ENCODE measurements at places on chromosomes 2 and 18. TPM values are rescaled to one million over a fixed set of nuclear protein-coding genes. Genes with fewer than 3 reads are reported as not detected.

DNA sequence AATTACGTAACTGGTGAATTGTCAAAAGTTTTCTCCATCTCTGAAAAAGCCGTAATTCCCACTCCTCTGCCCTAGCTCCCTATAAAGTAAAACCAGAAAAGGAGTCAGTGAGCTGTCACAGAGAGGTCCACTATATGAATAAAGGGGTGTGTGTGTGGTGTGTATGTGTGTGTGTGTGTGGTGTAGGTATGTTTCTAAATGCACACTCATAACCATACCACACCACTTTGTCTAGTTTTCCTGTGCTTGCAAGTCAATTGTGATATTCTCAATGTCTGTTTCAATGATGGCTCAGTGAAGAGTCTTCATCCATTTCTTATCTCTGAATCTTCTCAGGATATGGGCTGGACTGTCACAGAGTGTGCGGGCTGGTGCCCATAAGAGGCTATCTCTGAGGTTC lies 54.8 kb upstream of the CCDC68 start:
- peaks cover 8% of the 10 kb centered on the region for H3K36me3 ChIP-seq
- H3K4me1 ChIP-seq, result peaks cover 33% of the 10 kb centered on the region
- H3K27me3 ChIP-seq, result no peaks in the 10 kb centered on the region

Gene TAF4B
- total RNA-seq, result 8.3 TPM

GRCh38 chr2:9065901-9066300 lies 62.4 kb upstream of the MBOAT2 start:
- H3K27ac ChIP-seq, result no peak overlapping the region
- H3K36me3 ChIP-seq, result no peaks in the 10 kb centered on the region
- DNase-seq, result no peak
- no peak overlapping the region for H3K4me3 ChIP-seq
- H3K4me1 ChIP-seq, result peaks cover 5% of the 10 kb centered on the region
- H3K27me3 ChIP-seq, result no peaks in the 10 kb centered on the region

GRCh38 chr2:155546721-155547555 lies 785.6 kb downstream of the NR4A2 start:
- no peak overlapping the region for H3K27ac ChIP-seq
- no peaks in the 10 kb centered on the region for H3K27me3 ChIP-seq
- no peak for DNase-seq

GRCh38 chr2:20674309-20674965 lies 7.5 kb downstream of the GDF7 start:
- no peak overlapping the region for H3K4me3 ChIP-seq
- no peaks in the 10 kb centered on the region for H3K36me3 ChIP-seq
- no peaks in the 10 kb centered on the region for H3K4me1 ChIP-seq
- no peaks in the 10 kb centered on the region for H3K27me3 ChIP-seq
- DNase-seq, result no peak

Measured in Calu3 (cell line).